Fibroblast of pulmonary artery (primary cell): ENCODE measurements at places on chromosomes 13 and 19.
A peak's percentile ranks its signal among the peaks of the same experiment; 100 is the strongest.

GRCh38 chr19:8457827-8458226 is 13.1 kb downstream of the HNRNPM start:
- DNase-seq: no peak

GRCh38 chr13:98794498-98794897 is 42.0 kb upstream of the SLC15A1 start:
- DNase-seq: no peak

- peak; percentile 66 for DNase-seq
Observed at GRCh38 chr13:73429701-73430100, 370.9 kb downstream of the KLF5 start.

GRCh38 chr13:93867481-93867880 is 612.0 kb downstream of the DCT start:
- DNase-seq: no peak

GRCh38 chr13:39369161-39369890 is 233.7 kb downstream of the LHFPL6 start:
- no peak for DNase-seq

GRCh38 chr19:3250675-3251074 is 26.2 kb downstream of the CELF5 start:
- DNase-seq: peak; percentile 29

GRCh38 chr19:4064149-4064495 is 2.6 kb downstream of the ZBTB7A start:
- peak; percentile 38 for DNase-seq

GRCh38 chr13:55664178-55664577 is 1476.5 kb upstream of the PRR20A start:
- DNase-seq: no peak

- DNase-seq: peak; percentile 65
Observed at GRCh38 chr13:42215578-42216421, 56.2 kb upstream of the AKAP11 start.

GRCh38 chr19:46296722-46297461 is at the start of gene HIF3A:
TSS of gene HIF3A (plus strand) at chr19:46297042. CDS start at chr19:46297077, 35 bp downstream.
- peak; percentile 73 for DNase-seq

DNA sequence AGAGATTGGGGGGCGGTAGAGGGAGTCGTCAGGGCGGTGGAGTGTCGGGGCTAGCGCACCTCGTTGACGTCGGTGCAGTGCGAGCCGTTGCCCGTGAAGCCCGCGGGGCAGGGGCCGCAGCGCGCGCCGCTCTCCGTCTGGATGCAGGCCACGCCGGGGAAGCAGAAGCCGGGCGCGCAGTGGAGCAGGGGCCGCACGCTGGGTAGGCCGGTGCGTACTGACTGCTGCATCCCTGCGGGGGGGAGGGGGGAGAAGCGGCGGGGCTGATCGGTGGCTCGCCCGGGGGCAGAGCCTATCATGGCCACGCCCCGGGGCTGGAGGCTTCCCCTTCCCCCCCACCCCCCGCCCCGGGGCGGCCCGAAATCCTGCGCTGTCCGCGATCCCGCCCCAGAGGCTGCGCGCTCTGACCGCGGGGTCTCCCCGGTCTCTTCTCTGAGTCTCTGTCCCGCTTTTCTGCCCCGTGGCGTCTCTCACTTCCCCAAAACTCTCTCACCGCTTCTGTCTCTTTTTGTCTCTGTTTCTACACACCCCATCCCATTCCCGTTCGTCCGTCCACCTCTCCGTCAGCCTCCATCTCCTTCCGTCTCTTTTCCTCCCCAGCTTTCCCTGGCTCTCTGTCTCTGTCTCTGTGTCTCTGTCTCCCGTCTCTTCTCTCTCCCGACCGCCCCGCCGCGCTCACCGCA is 1.1 kb downstream of the COMP start:
- no peak for DNase-seq

- no peak for DNase-seq
Observed at GRCh38 chr19:44646049-44646416, 2.3 kb downstream of the PVR start.

DNA sequence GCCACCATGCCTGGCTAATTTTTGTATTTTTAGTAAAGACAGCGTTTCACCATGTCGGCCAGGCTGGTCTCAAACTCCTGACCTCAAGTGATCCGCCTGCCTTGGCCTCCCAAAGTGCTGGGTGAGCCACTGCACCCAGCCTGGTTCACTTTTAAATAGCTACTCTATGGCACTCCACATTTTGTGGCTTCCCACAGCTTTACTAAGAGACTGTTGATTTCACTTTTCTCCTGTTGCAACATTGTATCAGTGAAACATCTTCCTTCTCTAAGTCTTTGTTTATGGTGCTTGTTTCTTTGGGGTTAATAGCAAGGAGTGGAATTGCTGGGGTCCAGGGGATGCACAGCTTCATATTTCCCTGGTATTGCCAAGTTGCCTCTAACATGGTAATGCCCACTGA is 12.3 kb downstream of the TMEM38A start:
- no peak for DNase-seq

- DNase-seq: no peak
Observed at GRCh38 chr19:11480715-11481533, at the start of gene ELAVL3. TSS of gene ELAVL3 (minus strand) at chr19:11481046. CDS start at chr19:11480608, 438 bp downstream.

DNA sequence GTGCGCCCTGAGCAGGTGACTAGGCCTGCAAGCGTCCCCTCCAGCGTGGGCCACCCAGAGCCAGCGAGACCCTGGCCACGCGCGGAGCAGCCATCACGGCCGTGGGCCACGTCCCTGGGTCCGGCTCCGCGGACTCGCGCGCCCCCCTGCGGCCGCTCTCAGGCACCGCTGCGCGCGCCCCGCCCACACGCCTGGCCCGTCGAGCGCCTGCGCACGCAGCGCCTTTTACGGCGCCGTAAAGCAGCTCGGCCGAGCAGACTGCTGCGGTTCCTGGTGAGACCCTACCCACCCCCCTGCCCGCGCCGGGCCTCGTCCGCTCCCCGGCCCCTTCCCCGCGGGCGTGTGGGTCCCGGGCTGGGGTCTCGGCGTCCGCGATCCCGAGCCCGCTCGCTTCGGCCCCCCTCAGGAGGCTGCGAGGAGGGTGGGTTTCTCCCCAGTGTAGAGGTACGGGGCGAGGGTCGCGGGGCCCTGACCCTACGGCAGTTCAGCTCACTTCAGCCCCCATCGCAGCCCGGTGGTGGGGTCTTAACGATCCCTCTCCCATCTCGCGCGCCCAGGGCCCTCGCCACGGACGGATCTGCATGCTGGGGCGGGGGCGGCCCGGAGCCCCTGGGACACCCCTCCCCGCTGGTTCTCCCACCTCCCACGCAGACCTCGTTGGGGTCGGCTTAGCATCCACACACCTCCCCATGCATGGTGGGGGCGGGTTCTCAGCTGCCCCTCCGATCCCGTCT is at the start of gene TRAPPC5:
Gene TRAPPC5 (plus strand): TSS at position 228 of the 734 bp plus-strand sequence. CDS start 1,421 bp downstream, outside the sequence.
- DNase-seq: peak; percentile 84

DNA sequence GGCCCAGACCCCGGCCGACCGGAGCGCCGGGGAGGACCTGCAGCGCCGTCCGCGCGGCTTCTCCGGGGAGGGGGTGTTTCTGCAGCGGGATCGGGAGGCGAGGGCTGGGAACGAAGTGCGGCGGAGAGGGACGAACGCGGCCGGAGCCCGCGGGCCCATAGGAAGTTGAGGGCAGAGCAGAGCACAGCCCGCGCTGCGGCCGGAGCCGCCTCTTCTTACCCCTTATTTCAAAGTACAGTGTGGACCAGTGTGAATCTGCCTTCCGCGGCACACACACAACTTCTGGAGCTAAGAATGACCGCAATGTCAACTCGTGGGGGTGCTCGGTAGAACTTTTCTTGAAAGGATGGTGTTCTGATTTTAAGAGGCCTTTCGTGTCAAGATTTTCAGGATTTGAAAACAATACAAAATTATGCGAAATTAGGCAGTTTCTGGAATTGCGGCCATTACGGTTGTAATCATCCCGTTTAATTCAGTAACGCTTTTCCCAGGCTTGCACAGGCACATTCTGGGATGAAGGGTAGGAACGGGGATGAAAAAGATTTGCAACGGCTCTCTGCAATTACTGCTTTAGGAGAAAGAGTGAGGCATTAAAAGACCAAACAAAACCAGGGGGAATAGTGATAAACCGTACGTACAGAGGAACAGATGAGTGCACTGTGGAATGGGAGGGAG is 821 bp downstream of the TDRD3 start:
- DNase-seq: peak; percentile 76

DNA sequence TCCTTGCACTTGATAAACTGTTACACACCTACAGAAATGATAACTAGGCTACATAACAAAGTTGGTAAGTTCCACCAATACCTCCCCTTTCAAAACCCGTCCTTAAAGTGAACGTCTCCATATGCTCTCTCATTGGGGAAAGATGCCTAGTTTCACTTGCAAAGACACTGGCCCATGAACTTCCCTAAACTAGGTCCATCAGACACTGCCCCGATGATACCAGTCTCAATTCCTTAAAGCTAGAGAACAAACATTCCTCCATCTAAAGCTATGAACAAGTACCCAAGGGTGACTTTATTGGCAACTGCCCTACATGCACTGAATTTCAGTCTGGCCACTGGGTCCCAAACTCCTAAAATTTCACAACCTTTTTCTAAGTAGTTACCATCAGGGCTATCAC is 39.9 kb downstream of the FOXO1 start:
- no peak for DNase-seq
